ENCODE measurements at places on chromosomes 13 and 19.

DNA sequence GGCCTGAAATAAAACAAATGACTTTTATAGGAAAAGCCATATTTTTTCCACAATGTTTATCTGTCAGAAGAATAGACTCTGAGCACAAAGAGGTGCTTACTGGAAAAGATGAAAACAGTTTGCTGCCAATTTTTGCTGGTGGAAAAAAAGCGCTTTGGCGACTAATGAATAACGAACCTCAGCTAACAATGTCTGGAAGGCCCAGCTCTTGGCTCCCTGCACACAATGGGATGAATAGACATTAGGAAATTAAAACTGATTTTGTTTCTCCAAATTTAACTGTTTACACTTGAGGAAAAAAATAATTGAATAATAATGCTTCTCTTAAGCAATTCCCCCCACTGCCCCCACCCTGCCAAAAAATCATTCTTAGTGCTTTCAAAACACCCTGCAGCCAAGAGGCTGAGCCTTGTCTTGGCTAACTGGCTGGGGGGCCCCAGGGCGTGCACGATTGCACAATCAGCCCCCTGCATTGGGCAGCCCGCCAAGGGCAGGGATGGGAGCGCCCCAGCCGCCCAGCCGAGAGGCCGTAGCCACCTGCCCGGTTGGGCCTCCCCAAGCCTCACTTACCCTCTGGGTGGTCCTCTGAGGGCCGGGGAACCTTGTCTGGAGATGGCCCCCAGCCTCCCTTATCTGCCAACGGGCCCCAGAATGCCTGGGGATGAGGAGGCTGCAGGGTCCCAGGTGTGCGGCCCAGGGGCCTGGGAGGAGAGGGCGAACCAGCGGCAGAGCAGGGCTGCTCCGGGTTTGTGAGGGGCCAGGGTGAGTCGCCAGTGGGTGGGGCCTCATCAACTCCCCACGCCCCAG is 16.8 kb downstream of the CEBPG start:
- no peak for DNase-seq

- DNase-seq = no peak
Observed at GRCh38 chr13:66553391-66553790, 676.7 kb downstream of the PCDH9 start.

- no peak for DNase-seq
Observed at GRCh38 chr13:28056970-28057712, 43.2 kb downstream of the FLT3 start.

GRCh38 chr19:15557223-15557622 is 48.9 kb downstream of the CYP4F22 start:
- no peak for DNase-seq

DNA sequence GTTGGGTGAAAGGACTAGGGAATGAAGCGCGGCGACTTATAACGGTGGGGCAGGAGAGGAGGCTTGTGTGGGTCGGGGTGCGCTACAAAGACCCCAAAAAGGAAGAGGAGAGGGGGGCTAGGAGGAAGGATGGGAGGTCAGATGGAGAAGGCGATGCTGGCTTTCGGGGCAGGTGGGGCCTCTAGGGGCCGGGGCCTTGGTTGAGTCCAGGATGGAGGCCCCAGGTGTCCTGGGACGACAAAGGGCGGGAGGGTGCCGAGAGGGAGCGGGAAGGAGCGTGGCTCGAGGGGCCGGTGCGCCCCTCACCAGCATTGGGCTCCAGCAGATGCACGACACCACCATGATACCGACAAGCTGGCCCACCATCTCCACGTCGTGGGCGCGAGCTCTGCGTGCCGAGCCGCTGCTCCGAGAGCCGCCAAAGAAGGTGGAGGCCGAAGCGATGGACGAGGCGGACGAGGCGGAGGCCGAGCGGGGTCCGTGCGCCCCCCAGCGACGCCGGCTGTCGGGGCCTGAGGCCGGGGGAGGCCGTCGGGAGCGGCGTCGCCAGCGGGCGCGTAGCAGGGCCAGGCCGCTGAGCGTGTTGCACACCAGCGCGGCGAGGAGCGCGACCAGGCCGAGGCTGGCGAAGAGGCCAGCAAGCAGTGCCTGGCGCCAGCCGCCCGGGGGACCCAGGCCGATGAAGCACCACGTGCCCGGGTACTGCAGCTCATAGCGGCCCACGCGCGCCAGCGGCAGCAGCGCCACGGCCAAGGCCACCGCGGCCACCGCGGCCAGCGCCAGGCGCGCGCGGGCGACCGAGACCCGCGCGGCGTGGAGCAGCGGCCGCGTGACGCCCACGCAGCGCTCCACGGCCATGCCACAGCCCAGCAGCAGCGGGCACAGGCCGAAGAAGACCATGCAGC is 1.8 kb downstream of the PTGER1 start:
- no peak for DNase-seq

DNA sequence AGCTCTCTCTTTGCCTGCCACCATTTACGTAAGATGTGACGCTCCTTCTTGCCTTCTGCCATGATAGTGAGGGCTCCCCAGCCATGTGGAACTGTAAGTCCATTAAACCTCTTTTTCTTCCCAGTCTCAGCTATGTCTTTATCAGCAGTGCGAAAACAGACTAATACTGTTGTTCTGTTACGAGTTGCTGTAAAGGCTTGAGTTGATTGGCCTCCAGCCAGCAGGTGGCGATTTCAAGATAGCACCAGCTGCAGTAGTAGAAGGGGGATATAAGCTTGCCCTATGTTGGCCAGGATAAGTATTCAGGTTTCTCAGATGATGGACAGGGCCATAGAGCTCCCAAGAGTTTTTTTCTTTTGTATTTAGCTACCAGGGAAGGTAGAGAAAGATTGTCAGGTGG is 385.5 kb downstream of the MZT1 start:
- peak; percentile 45 for DNase-seq

DNA sequence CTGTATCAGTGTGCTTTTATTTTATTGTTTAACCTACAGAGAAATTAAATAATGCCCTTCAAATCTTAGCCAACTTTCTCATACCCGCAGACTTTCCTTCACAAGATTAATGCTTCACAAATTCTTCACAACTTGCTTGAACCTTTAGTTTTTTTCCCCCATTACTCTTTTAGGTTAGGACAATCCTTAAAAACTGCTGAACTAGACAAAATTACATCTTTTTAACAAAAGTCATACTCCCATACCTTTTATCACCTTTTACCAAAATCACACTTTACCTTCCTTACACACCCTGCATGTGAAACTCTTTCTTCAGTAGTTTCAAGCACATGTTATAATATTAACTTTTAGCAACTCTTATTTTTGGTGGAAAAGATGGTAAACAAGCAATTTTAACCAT is 58.5 kb downstream of the SCGB2B2 start:
- no peak for DNase-seq

DNA sequence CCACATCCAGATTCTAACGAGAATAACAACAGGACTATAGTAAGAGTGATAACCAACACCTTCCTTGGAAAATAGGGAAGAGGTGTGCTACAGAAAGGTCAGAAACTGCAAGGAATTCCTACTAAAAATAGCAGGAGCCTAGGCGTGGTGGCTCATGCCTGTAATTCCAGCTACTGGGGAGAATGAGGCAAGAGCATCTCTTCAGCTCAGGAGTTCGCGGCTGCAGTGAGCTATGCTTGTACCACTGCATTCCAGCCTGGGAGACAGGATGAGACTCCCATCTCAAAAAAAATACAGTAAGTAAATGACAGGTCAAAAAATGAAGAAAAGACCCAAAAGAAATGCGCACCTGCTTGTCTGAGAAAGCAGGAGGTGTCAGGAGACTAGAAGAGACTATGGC is 101.5 kb upstream of the TSHZ3 start:
- no peak for DNase-seq

- DNase-seq = no peak
Observed at GRCh38 chr13:73991884-73992283, 142.3 kb downstream of the KLF12 start.

DNA sequence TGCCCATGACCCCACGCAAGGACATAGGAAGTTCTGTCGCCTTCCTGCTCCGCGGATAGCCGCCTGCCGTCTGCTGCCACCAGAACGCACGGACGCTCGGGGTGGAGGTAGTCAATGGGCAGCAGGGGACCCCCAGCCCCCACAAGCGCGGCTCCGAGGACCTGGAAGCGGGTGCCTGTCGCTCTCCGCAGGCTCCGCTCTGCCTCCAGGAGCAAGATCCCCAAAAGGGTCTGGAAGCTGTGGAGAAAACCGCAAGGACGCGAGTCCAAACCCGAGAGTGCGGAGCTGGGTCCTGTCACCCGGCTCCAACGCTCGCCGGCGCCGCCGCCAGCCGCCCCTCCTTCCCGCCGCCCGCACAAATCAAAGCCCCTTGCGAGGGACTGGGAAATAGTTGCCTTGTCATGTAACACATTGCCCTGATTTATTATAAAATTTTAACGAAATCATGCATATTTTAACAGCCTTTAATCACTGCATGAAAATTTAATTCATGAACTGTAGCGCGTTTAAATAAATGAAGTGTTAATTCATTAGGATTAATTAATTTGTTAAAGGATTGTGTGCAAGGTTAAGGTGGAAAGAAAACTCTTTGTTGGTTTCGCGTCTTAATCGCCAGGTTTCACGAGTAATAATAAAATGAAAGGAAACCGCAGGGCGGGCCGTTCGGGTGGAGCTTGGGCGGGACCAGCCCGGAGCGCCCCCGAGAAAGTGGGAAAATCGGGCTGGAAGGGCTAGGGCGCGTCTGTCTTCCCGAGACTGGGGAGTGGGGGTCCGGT is 5.5 kb upstream of the POU4F1 start:
- no peak for DNase-seq

GRCh38 chr13:27534981-27535380 is 84.6 kb upstream of the MTIF3 start:
- no peak for DNase-seq

DNA sequence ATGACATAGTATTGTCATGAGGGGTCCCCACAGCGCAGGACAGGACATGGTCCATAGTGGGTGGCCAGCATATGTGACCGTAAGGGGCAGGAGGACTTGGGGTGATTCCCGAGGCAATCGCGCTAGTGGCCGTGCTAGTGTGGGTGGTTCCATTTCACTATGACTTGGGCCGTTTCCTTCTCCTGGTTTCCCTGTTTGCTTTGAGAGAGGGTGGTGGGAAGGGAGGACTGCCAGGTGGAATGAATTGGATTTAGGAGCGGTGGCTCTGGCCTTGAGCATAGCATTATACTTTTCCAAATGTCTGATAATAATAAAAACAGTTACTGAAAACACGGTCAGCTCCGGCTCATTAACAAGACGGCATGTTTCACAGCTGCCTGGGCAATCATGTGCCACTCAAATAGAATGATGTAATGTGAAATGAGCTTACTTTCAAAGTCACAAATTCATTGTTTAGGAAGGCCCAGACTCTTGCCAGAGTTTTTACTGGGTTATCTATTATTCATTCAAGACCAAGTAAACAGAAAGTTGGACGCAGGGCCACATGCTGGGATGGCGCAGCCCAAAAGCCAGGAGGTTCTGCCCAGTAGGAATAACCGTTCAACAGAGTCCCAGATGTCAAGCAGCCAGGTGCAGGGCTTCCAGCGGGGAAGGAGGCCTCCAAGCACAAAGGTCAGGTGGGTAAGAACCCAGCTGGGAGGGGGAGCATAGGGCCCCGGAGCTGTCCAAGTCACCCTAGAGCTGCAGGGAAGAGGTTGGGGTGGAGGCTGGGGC is 19.6 kb upstream of the SLC15A1 start:
- no peak for DNase-seq

DNA sequence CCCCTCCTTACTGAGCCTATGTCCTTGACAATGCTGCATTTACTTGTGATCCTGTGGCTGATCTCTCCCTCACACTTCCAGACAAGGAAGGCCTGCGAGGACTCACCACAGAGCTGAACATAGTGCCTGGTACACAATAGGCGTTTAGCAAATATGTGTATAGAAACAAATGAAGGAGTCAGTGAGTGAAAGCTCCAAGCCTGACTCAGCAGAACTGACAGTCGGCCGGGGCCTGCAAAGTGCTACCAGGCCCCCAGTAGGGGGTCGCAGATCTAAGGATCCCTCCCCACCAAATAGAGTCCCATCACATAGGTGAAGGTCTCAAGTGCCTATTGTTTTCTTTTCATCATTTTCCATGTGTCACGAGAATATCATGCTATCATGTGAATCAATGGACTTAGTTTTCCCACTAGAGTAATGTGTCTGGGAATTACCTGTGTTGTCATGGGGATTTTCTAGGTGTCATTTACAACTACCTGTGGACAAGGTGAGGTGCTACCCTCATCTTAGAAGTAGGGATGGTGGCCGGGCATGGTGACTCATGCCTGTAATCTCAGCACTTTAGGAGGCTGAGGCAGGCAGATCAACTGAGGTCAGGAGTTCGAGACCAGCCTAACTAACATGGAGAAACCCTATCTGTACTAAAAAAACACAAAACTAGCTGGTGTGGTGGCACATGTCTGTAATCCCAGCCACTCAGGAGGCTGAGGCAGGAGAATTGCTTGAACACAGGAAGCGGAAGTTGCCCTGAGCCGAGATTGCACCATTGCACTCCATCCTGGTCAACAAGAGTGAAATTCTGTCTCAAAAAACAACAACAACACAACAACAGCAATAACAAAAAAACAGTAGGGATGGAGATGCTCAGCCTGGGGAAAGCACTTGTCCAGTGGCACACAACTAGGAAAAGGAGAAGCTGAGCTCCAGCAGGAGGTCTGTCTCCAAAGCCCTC is 50.3 kb upstream of the CYP2A7 start:
- no peak for DNase-seq

GRCh38 chr19:11456659-11457058 is 21.2 kb downstream of the PRKCSH start:
- no peak for DNase-seq

- DNase-seq = peak; percentile 81
Observed at GRCh38 chr19:48102870-48103751, 7.5 kb downstream of the PLA2G4C start.

DNA sequence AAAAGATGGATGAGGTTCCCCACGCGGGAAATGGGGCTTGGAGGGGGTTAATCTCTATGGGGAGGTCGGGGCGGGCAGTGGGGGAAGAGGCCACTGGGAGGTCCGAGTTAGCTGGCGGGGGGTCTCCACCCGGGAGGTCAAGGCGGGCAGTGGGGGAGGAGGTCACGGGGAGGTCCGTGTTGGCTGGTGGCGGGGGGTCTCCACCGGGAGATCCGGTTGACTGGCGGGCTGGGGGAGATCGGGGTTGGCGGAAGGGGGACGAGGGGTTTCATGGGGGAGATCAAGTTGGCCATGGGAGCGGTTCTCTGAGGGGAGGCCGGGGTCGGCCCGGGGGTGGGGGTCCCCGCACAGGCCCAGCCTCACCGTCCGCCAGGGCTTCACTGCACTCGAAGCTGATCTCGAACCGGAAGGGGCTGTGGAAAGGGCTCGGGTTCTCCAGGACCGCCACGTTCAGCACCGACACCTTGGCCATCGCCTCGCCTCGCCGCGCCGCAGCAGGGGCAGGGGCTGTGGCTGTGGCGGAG is 342 bp downstream of the ASF1B start:
- DNase-seq = no peak

Data from HT-29 (cell line).